Upper lobe of left lung (tissue), 6 donors: ENCODE measurements at places on chromosomes 3 and 15.

DNA sequence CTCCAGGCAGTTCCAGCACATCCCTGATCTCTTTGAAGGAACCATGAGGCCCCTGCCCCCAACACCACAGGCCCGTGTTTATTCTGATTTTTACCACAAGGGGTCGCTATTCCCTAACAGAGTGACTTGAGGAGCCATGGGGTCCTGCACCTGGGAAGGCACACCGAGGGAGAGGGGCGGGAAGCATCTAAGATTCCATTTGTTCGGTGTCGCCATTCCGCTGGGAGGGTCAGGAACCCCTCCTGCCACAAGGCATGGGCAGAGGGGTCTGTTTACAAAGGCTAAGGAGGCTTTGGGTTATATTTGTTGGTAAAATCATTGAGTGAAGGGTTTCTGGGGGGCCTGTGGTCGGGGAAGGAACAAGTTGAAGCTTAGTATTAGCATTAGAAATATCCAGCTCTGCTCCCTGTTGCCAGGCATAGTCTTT is 77.1 kb downstream of the WDR76 start:
- H3K27ac ChIP-seq, result no peak overlapping the region
- no peak overlapping the region for H3K4me3 ChIP-seq
- H3K36me3 ChIP-seq, result no peaks in the 10 kb centered on the region
- no peaks in the 10 kb centered on the region for H3K27me3 ChIP-seq
- DNase-seq, result no peak

- DNase-seq, result no peak
- H3K36me3 ChIP-seq, result no peaks in the 10 kb centered on the region
- H3K4me3 ChIP-seq, result no peak overlapping the region
Observed at GRCh38 chr3:190150681-190151080, 30.0 kb upstream of the P3H2 start.

GRCh38 chr3:30233913-30234646 is 372.3 kb upstream of the TGFBR2 start:
- no peak overlapping the region for H3K27ac ChIP-seq
- H3K27me3 ChIP-seq, result no peaks in the 10 kb centered on the region
- H3K4me3 ChIP-seq, result no peak overlapping the region
- no peaks in the 10 kb centered on the region for H3K36me3 ChIP-seq
- DNase-seq, result no peak
- H3K4me1 ChIP-seq, result peaks cover 13% of the 10 kb centered on the region

DNA sequence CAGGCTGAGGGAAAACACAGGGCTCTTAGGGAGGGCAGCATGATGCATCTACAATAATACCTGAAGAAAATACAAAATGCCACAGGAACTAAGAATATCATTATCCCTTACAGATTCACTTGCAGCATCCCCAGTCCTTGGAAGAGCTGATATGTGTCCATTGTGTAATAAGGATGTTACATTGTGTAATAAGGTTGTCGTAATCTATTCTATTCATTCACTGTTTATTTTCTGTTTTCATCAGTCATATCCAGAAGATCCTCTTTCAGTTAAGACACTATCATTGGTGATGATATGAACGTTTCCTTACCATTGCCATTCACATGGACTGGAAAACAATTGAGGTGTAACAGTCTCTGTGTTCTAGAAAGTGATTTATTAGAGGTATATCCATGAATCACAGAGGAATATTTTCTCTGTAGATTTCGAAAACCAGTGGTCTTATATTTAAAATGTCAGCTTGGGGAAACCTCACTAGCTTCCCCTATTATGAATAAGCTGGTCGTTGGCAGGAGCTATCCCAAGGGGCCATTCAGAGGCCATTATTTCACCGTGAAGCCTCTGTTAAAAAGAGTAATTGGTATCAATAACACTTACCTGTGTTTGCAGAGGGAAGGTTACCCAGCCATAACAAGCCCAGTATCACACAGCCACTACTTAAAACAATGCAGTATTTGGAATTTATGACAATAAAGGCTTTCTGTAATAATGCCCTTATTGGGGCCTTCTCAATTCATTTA is 241.1 kb downstream of the ZNF385D start:
- no peak for DNase-seq
- H3K27ac ChIP-seq, result no peak overlapping the region
- H3K4me1 ChIP-seq, result no peaks in the 10 kb centered on the region

DNA sequence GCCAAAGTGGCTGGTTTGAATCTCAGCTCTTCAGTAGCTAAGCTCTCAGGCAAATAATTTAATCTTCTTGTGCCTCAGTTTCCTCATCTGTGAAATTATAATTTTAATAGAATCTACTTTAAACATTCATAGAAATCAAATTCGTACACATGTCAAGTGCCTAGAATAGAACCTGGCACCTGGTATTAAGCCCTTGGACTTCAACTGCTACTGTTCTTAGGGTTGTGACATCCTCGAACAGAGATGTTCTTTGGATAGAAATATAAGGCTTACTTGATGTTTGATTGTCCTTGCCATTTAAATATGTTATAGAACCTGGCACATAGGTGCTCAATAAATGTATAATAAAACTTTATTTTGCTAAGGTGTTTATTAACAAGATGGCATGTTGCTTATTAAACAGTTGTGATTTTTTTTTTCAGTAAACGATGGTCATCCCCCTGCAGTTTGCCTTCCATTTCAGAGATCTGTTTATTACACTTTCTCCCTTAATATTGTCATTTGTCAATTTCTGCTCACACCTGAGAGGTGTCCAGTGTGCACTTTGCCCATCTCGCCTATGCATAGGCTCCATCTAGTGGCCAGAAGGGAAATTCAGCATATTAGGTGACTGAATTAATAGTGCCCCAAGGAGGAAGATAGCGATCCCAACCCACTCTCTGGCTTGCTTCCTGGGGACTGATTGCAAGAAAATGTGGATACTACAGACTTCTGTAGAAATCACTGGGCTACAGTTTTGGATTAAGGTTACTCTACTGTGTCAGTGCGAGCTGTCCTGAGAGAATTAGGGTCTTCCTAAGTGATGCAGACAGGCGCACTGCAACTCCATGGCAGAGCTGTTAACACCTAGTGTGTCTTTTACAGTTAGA is 10.7 kb downstream of the IGF1R start:
- H3K4me3 ChIP-seq, result no peak overlapping the region
- no peaks in the 10 kb centered on the region for H3K27me3 ChIP-seq
- H3K4me1 ChIP-seq, result peaks cover 56% of the 10 kb centered on the region

GRCh38 chr15:80172401-80172800 is 19.6 kb downstream of the FAH start:
- no peaks in the 10 kb centered on the region for H3K4me1 ChIP-seq
- no peak for DNase-seq
- no peak overlapping the region for H3K4me3 ChIP-seq
- H3K27me3 ChIP-seq, result no peaks in the 10 kb centered on the region

- H3K36me3 ChIP-seq, result no peaks in the 10 kb centered on the region
- no peaks in the 10 kb centered on the region for H3K4me1 ChIP-seq
- no peak overlapping the region for H3K4me3 ChIP-seq
- DNase-seq, result no peak
- H3K27ac ChIP-seq, result no peak overlapping the region
- H3K27me3 ChIP-seq, result no peaks in the 10 kb centered on the region
Observed at GRCh38 chr3:104685492-104685891, 681.2 kb upstream of the ALCAM start.

- H3K4me1 ChIP-seq, result no peaks in the 10 kb centered on the region
- H3K36me3 ChIP-seq, result no peaks in the 10 kb centered on the region
- DNase-seq, result no peak
- H3K27me3 ChIP-seq, result no peaks in the 10 kb centered on the region
- no peak overlapping the region for H3K4me3 ChIP-seq
Observed at GRCh38 chr3:185815391-185816282, 9.2 kb downstream of the IGF2BP2 start.

- DNase-seq, result no peak
- H3K27me3 ChIP-seq, result no peaks in the 10 kb centered on the region
- no peak overlapping the region for H3K27ac ChIP-seq
Observed at GRCh38 chr15:39310633-39311032, 270.2 kb upstream of the THBS1 start.
